ENCODE measurements at places on chromosomes 2 and 18.
A peak's percentile ranks its signal among the peaks of the same experiment; 100 is the strongest.

- DNase-seq: no peak
Measured at GRCh38 chr2:236782938-236783337, 213.3 kb downstream of the ACKR3 start.

- no peak for DNase-seq
Measured at GRCh38 chr2:66547887-66548286, 113.0 kb downstream of the MEIS1 start.

DNA sequence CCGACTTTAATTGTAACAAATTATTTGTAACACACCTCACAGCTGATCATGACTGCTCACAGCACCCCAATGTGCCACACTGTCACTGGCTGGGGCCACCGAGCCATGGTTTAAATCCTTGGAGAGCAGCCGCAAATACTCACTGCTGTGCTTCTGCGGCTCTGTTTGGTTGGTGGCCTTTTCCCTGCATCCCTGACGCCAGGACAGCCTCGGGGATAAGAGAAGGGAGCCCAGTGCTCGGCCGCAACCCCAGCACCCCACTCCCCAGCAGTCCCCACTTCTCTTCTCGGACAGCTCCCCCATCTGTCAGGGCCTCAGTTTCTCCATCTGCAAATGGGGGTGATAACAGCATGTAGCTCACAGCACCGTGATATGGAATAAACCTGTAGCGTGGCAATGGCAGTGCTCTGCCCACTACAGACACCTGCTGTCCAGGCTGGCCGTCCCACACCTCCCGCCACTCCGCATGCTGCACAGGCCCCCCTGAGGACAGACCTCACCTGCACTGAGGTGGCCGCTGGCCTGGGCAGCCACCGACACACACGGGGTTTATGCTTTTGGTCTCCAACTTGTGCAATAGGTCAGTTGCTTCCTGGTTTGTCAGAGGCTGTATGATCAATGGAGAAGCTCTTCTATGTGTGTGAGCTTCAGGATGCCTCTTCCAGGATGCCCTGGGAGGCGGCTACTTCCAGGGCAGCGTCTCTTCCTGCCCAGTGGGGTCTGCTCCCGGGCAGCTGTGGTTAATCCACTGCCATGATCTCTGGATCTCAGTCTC lies 87.1 kb downstream of the NDUFA10 start:
- DNase-seq: peak; percentile 48

DNA sequence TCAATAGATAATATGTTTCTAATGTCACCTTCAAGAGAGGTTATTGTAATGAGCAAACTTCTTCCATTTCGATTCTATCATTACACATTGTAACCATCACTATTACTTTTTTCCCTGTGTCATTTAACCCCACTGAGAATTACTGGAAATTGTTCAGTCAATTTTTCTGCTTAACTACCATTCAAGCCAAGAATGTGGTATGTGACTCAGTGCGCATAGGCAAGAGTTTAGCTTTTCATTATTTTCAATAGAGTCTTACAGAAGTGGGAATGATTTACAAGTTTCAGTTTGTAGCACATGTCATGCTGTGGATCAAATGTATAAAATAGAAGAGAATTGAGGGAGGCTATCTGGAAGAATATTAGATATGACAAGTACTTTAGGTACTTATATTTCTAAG lies 34.3 kb upstream of the PIEZO2 start:
- no peak for DNase-seq

DNA sequence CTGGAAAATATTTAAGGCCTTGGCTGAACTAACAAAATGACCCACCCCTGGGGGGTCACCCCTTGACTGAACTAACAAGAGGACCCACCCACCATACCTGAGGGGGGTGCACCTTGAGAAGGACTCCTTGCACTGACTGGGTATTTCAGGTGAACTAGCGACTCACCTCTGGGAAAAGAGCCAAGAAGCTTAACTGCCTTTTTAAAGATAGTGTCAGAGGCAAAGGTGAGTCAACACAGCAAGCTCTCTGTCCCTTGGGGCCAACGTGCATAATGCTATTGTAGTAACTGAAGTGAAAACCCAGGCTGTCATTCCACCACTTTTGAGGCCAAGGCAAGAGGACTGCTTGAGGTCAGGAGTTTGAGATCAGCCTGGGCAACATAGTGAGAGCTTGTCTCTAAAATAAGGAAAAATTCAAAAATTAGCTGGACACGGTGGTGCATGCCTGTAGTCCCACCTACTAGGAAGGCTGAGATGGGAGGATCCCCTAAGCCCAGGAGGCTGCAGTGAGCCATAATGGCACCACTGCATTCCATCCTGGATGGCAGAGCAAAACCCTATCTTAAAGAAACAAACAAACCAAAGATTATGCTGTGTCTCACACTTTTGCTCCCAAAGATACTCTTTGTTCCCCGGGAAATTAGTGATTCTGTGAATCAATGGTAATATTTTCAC lies 36.4 kb upstream of the ZCCHC2 start:
- DNase-seq: no peak

GRCh38 chr2:231379266-231380215 lies 16.0 kb upstream of the B3GNT7 start:
- no peak for DNase-seq

DNA sequence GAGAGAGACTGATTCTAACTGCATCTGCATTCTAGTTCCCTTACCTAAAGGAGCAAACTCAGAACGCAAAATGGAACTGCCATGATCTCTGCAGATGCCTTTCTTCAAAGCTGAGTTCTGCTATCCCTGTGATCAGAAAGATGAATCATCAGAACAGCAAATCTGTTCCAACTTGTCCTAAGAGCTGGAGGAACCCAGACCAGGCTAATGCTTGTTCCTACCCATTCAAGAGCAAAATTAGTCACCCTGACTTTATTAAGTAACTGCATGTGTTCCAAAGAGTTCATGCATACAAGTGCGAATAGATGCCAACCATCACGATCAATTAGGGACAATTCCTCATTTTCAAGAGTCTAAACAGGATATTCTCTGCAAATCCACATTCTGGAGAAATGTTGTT lies 46.5 kb downstream of the MBP start:
- no peak for DNase-seq

DNA sequence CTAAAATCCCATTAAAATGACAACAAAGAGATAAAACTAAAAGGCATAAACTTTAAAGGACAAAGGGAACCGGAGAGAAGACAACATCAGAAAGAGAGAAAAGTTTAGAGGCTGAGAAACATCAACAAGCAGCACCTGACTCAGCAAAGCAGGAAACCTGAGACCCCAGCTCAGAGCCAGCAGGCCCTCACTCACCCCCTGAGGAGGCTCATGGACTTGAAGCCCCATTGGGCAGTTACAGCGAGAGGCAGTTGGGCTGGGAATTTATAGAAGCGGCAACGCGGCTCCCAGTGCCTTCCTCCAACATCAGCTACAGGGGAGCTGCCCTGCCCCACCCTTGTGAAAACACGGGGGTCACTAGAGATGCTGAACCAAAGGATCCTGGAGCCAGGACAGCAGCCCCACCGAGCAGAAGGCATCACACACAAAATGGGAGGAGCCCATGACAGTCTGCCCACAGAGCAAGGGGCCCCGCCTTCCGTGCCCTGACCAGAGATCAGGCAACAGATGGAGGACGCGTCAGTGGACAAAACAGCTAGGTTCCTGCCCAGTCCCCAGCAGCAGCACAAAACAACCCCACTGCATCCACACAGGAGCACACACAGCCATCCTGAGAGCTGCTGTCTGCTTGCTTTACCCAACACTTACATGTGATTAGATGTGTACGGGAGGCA lies 52.7 kb downstream of the CMPK2 start:
- no peak for DNase-seq

DNA sequence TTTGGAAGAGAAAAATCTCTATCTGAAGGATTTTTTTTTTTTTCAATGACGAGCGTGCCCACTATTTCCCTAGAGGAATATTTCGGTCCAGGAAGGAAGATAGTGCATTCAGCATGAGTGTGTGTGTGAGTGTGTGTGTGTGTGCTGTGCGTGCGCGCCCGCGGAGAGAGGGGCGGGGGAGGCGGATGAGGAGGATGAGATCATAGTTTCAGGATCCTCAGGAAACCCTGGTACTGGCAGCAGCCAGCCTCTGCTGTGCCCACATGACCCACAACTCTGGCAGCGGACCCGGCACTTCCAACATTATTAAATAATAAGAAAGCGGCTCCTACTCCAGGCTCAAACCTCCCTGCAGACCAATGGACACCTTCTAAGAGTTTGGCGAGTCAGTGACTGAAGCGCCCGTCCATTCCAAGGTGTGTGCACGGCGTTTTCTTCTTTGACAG lies 217.0 kb upstream of the DTNA start:
- DNase-seq: no peak

- DNase-seq: no peak
Measured at GRCh38 chr2:121099329-121100290, 185.4 kb downstream of the TFCP2L1 start.

- no peak for DNase-seq
Measured at GRCh38 chr2:5102823-5103222, 589.4 kb upstream of the SOX11 start.

DNA sequence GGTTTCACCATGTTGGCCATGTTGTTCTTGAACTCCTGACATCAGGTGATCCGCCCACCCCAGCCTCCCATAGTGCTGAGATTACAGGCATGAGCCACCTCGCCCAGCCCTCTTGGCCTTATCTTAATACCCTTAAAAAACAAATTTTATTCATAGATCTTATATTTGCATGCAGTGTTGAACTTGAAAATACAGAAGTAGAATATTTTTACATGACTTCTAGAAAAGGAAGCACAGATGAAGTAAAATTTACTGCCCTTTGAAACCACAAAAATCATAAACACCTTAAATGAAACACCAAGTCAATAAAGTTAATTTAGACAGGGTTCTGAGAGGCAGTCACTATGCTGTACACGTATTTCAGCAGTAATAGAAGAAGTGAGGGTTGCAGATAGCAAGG lies 145.7 kb downstream of the CERS6 start:
- no peak for DNase-seq

DNA sequence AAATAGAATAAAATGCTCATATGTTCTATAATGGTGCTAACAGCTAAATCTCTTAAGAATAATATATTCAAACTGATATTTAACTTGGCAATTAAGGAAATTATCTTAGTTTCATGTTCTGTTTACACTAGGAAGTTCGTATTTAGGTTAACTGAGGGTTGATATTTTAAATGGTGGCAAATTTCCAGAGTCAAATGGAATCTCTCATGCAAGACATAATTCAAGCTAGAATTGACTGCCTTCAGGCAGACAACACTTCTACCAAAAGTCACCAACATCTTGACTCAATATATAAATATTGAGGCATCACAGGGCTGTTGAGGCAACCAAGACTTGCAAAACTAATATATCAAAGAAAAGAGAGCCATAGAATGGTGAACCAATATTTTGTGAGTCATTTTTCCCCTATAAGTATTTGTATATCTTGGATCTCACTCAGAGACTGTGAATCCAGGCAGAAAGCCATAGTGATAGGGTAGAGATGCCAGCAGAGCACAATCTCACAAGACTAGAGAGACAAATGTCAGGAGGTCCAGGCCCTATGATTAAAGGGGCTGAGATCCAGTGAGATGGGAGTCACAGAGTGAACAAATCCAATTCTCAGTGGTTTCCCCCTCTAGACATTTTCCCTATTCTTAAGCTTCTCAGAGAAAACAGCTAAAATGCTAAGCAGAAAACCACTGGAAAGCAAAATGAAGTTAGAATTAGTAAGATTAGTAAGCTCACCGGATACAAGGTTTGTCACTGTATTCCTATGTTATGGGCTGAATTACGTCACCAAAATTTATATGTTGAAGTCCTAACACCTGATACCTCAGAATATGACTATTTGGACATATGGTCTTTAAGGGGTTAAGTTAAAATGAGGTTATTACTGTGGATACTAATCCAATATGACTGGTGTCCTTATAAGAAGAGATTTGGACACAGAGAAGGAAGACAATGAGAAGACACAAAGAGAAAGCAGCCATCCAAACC lies 358.2 kb upstream of the UBE2E3 start:
- no peak for DNase-seq

- no peak for DNase-seq
Measured at GRCh38 chr2:11168488-11168887, 13.2 kb downstream of the SLC66A3 start.

- no peak for DNase-seq
Measured at GRCh38 chr18:64027931-64028695, 58.2 kb downstream of the SERPINB8 start.

GRCh38 chr18:73563901-73564472 lies 583.6 kb downstream of the FBXO15 start:
- DNase-seq: no peak

DNA sequence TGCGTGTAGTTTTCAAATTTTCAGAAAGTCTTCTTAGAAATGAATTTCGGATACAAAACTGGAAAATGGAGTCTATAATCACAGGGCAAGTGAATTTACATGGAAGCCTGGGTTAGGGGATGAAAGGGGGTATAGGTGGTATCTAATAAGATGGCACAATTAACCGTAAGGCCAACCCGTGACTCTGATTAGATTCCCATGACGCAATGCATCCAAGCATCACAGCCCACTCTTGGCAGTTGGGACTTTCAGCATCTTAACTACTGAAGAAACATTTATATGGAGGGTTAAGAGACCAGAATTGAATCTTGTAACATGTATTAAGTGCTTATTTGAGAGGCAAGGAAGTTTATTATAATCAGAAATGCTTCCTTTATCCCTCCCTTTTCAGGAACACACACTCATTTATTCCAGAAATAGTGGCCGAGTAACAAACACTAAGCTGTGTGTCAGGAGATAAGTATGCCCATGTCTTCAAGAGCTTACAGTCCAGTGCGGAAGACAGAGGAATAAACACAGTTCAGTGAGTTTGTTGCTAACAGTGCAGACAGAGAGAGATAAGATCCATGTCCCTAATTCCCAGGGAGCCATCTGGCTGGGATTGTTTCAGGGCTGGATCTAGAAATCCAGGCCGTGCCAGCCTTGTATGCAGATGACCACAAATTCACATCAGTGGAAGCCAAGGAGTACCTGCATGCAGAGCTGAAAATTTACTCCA lies 151.2 kb downstream of the ANTXR1 start:
- no peak for DNase-seq

- no peak for DNase-seq
Measured at GRCh38 chr2:189393440-189394111, 47.7 kb upstream of the WDR75 start.

DNA sequence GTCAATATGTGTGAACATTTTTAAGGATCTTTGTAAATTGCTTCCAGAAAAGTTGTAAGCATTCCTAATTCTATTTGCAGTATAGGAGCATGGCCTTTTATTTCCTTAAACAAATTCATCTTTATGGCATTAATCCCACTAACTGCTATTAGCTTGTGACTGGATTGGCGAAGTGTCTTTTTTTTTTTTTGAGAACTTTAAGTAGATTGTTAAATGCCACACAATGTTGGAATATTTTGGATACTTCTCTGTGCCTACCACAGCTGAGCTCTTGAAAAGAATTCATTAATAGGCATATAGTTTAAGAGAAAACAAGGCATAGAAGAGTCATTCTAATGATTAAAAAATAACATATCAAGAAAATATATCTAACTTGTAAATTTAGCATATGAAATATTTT lies 129.7 kb downstream of the LAMA3 start:
- no peak for DNase-seq

- no peak for DNase-seq
Measured at GRCh38 chr18:13308369-13308768, 89.8 kb downstream of the LDLRAD4 start.

GRCh38 chr2:134080386-134081089 lies 173.3 kb upstream of the MGAT5 start:
- no peak for DNase-seq

All from activated effector memory CD4-positive, alpha-beta T cell treated with anti-CD3 and anti-CD28 coated beads, Interleukin-2, amount 50 U/mL, for 16 hours (primary cell).